ENCODE measurements at places on chromosomes 3 and 15. TPM values are rescaled to one million over a fixed set of nuclear protein-coding genes. Genes with fewer than 3 reads are reported as not detected.

The TTLL13 gene
- total RNA-seq, result 0.80 TPM

The NR1I2 gene
- 0.38 TPM for total RNA-seq

- no peak overlapping the region for H3K27ac ChIP-seq
- H3K4me1 ChIP-seq, result peaks cover 10% of the 10 kb centered on the region
- no peaks in the 10 kb centered on the region for H3K27me3 ChIP-seq
- H3K36me3 ChIP-seq, result no peaks in the 10 kb centered on the region
- DNase-seq, result no peak
- H3K4me3 ChIP-seq, result no peak overlapping the region
These were observed 17.7 kb downstream of the EEFSEC start for GRCh38 chr3:128170866-128171516.

The MME gene
- 0.04 TPM for total RNA-seq

GRCh38 chr3:165128544-165128943, 50.2 kb upstream of the SI start:
- H3K36me3 ChIP-seq, result no peaks in the 10 kb centered on the region
- H3K4me1 ChIP-seq, result no peaks in the 10 kb centered on the region
- H3K27me3 ChIP-seq, result no peaks in the 10 kb centered on the region
- DNase-seq, result no peak

DNA sequence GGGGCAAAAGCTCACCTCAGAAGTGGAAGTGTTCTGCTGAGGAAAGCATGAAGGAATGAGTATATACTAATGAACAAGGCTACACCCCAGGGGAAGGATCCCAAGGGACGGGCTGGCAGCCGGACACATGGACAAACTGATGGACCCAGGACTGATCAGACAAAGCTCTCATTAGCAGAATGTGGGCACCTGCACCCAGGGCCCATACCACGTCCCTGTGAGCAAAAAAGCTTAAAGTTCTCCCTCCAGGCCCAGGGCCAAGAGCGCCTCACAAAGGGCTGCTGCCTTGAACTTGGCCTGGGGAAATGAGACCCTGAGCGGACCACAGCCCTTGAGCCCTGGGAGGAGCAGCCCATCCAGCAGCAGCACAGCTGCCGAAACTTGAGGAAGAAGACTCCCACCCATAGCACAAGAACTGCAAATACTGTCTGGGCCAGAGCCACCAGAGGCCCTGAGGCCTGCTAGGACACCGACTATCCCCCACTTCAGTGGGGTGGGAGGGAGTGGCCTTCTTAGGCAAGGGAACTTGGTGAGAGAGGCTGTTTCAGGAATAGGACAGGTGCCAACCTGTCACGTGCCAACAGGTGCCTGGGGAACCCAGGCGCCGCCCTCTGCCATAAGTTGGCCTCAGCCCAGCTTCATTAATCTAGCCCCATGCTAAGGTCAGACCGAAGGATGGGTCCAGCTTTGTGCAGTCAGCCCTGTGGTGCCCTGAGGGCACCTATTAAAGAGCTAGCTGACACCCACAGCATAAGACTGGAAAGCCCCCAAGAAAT, 2.3 kb upstream of the GMPPB start:
- H3K27me3 ChIP-seq, result no peaks in the 10 kb centered on the region
- H3K4me3 ChIP-seq, result no peak overlapping the region
- peaks cover under 1% of the 10 kb centered on the region for H3K36me3 ChIP-seq
- H3K27ac ChIP-seq, result no peak overlapping the region
- peaks cover 21% of the 10 kb centered on the region for H3K4me1 ChIP-seq
- no peak for DNase-seq

DNA sequence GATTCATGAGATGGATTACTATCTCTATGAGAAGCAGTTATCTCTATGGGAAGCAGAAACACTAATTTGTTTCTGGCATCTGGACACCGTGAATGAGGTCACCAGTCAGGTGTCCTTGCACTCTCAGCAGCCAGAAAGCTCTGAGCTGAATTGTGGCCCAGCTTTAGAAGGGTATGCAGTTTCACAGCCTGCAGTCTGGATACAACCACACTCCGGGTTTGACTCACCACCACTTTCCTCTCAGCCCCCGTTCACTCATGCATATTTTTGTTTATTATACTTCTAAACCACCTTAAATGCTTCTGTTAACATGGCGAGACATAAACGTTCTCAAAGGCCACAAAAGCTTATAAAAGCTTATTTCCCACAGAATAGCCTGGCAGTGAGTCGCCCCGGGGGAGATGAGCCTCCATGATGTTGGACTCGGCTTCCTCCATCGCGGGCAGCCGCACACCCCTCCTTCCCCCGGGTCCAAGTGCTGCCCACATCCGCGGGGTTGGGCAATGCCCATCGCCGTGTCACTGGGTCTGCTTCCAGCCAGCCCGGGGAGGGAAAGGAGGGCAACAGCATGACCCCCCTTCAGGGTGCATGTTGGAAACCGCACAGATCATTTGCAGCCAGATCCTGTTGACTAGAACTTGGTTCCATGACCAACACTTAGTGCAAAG, 16.8 kb upstream of the SLC41A3 start:
- no peak for DNase-seq
- H3K4me3 ChIP-seq, result no peak overlapping the region
- H3K4me1 ChIP-seq, result no peaks in the 10 kb centered on the region
- H3K27ac ChIP-seq, result no peak overlapping the region

The ZPLD1 gene
- not detected for total RNA-seq

The TNIK gene
- 15.9 TPM for total RNA-seq

DNA sequence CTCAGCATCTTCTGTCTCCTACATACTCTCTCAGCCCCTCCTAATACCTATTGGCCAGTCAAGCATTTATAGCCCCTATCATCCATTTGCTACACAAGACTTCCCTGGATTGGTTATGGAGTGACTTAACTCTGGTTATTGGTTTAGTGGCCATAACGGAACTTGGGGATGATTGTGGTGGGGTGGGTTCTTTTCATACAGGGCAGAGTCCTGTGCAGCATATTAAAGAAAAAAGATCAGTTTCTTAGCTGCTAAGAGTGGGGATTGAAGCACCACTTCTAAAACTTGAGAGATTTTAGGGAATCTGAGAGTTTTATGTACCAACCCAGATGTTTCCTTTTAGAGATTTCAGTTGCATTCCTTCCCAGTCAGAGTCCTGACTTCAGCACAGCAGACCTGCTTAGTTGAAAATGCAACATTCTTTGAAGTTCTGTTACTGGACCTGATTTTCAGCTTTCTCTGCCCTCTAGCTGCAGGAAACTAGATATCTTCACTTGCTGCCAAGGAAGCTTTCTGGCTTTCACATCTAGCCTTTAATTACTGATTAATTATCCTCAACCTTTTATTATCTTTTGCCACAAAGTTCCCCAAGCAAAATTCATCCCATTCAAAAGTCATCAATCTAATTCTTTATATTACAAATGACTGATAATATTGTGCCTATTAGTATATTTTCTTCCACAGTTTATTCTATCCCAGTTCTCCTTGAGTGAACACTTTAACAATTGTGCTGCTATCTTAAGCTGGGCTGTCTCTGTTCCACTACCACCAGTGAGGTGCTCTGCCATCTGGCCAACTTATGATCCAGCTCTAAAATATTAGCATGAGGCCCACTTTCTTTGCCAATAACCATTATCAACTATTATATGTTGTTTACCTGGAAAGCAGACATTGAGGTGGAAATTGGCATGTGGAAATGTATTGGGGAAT, 906.0 kb upstream of the ALCAM start:
- DNase-seq, result no peak
- H3K36me3 ChIP-seq, result no peaks in the 10 kb centered on the region
- H3K4me3 ChIP-seq, result no peak overlapping the region
- no peaks in the 10 kb centered on the region for H3K27me3 ChIP-seq
- H3K4me1 ChIP-seq, result no peaks in the 10 kb centered on the region

The LRRC31 gene
- not detected for total RNA-seq

DNA sequence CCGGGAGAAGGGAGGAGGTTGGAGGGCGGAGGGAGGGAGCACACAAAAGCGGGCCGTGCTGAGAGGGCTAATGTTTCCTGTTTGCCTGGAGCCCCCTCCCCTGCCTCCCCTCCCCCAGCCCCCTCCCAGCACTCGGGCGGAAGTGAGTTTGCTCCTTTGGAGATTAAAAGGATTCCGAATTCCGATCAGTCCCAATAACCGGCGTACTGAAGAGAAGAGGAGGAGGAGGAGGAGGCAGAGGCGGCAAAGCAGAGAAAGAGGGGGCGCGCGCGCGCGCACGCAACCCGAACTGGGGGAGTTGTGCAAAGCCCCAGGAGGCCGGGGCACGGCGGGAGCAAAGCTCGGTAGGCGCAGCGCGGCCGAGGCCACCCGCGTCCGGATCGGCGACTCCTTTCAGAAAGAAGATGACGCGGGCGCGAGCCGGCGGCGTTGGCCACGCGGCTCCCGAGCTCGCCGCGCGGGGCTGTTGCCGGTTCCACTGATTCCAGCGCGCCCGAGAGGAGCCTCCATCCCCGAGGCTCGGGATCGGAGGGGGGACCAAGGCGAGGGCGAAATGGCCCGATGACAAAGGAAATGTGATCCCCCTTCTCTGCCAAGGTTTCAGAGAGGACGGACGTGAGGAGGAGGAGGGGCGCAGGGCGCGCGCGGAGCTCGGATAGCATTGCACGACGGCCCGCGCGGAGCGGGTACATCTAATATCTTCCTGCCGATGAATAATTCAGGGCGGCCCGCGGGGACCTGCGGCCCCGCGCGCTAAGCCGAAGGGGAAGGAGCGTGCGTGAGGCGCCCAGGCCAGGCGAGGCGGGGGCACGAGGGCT, 1.1 kb upstream of the TRIM71 start:
- H3K27me3 ChIP-seq, result peaks cover 12% of the 10 kb centered on the region
- H3K27ac ChIP-seq, result no peak overlapping the region
- H3K4me3 ChIP-seq, result no peak overlapping the region
- no peak for DNase-seq

GRCh38 chr15:87707071-87707470, 549.5 kb downstream of the NTRK3 start:
- H3K4me3 ChIP-seq, result no peak overlapping the region
- DNase-seq, result no peak

DNA sequence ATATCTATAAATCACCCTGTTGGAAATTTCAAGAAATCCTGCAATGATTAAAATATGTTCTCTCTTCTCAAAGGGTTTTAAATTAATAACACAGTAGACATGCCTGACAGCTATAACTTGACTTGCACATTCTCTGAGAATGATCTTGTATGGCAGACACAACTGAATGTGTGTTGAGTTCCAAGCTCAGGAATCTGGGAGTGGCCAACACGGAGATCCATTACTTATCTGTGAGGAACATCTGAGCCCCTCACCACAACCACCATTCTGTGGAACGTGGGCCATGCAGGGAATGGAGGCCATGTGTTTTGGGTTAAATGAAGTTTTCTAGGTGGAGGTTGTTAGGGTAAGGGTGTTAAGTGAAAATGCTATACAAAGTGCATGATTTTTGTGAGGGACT, 105.3 kb upstream of the CHMP2B start:
- H3K4me3 ChIP-seq, result no peak overlapping the region
- no peaks in the 10 kb centered on the region for H3K4me1 ChIP-seq
- H3K27ac ChIP-seq, result no peak overlapping the region
- H3K27me3 ChIP-seq, result no peaks in the 10 kb centered on the region
- no peaks in the 10 kb centered on the region for H3K36me3 ChIP-seq

DNA sequence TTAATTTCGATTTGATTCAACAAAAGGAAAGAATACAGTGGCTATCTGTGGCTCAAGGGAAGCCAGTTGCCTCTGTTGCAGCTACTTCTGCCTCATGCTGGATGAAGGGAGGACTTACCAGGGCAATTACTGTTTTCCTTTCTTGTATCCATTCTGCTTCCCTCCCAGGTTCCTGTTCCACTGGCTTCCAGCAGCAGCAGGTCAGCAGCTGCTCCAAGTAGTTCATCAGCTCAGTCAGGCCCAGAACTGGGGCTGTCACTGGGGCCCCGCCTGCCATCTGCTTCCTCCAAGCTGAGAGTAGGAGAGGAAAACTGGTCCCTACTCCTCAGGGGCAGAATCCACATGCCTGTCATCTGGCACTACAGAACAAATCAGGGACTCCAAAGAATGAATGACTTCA, 48.6 kb upstream of the ULK4 start:
- DNase-seq, result no peak
- no peaks in the 10 kb centered on the region for H3K36me3 ChIP-seq
- H3K27ac ChIP-seq, result no peak overlapping the region
- H3K4me3 ChIP-seq, result no peak overlapping the region
- H3K27me3 ChIP-seq, result no peaks in the 10 kb centered on the region
